Kidney (tissue), 22 donors: ENCODE measurements at places on chromosomes 2 and 18.
A peak's percentile ranks its signal among the peaks of the same experiment; 100 is the strongest.

GRCh38 chr2:55099878-55100820 lies 49.9 kb upstream of the RTN4 start:
- H3K36me3 ChIP-seq = no peaks in the 10 kb centered on the region
- H3K4me1 ChIP-seq = no peaks in the 10 kb centered on the region
- DNase-seq = no peak
- peak overlapping the region; percentile 57 for H3K27ac ChIP-seq
- no peaks in the 10 kb centered on the region for H3K27me3 ChIP-seq

DNA sequence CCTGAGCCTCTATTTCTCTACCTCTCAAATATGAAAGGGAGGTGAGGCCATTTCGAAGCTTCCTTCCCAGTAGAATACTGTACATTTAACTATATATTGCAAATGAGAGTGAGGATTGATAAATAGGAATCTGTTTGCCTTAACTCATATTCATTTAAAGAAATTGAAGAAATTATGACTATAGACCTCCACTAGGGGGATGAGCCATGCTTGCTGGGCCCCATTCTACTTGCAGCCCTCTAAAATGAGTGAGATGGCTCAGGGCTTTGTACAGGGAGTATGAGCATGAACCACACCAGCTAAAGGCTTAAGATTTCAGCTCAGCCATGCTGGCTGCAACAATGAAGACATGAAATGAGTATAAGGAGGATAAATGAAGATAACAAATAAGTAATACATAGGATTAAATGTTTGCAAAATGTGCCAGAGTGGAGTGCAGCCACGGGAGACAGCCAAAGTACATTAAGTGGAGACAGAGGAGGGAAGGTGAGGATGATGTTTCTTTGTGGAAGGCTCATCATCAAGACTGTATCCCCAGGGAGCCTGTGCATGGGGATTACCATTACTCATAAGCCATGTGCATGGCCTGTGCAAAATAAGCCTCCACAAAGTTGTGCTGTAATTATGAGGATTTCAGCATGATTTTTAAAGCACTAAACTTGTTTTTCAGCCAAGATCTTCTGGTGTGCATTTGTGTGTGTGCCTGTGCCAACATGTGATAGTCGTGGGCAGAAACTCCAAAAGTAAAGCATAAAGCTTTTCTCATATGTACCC lies 300.8 kb downstream of the CNTNAP5 start:
- H3K4me1 ChIP-seq = no peaks in the 10 kb centered on the region
- DNase-seq = no peak
- H3K27ac ChIP-seq = no peak overlapping the region

GRCh38 chr2:19462256-19462645 lies 103.8 kb upstream of the OSR1 start:
- no peaks in the 10 kb centered on the region for H3K27me3 ChIP-seq
- DNase-seq = no peak
- H3K27ac ChIP-seq = no peak overlapping the region
- H3K4me1 ChIP-seq = no peaks in the 10 kb centered on the region

GRCh38 chr2:152222975-152223637 lies 47.5 kb upstream of the STAM2 start:
- H3K36me3 ChIP-seq = no peaks in the 10 kb centered on the region
- H3K27me3 ChIP-seq = no peaks in the 10 kb centered on the region
- H3K4me1 ChIP-seq = peaks cover 2% of the 10 kb centered on the region
- H3K4me3 ChIP-seq = no peak overlapping the region
- no peak overlapping the region for H3K27ac ChIP-seq

DNA sequence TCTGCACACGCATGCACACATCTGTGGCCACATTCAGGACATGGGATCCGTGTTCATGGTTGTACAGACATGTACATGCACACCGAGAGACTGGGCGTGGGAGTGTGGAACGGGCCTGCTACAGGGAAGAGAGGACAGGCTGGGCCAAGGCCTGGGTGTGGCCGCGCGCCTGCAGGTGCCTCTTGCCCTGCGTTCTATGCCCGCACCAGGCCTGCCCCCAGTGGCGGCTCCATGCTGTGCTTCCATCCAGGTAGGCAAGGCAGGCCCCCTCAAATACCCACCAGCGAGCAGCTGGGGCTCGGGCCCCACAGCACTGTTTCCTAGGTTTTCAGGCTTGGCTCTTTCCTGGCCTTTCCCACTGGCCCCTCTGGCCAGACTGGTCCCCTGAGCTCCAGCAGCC lies 15.5 kb upstream of the PTMA start:
- no peaks in the 10 kb centered on the region for H3K36me3 ChIP-seq
- no peaks in the 10 kb centered on the region for H3K4me1 ChIP-seq

- no peaks in the 10 kb centered on the region for H3K27me3 ChIP-seq
- no peak overlapping the region for H3K4me3 ChIP-seq
- no peaks in the 10 kb centered on the region for H3K36me3 ChIP-seq
- no peaks in the 10 kb centered on the region for H3K4me1 ChIP-seq
Measured at GRCh38 chr2:120983344-120983743, 247.7 kb downstream of the GLI2 start.

DNA sequence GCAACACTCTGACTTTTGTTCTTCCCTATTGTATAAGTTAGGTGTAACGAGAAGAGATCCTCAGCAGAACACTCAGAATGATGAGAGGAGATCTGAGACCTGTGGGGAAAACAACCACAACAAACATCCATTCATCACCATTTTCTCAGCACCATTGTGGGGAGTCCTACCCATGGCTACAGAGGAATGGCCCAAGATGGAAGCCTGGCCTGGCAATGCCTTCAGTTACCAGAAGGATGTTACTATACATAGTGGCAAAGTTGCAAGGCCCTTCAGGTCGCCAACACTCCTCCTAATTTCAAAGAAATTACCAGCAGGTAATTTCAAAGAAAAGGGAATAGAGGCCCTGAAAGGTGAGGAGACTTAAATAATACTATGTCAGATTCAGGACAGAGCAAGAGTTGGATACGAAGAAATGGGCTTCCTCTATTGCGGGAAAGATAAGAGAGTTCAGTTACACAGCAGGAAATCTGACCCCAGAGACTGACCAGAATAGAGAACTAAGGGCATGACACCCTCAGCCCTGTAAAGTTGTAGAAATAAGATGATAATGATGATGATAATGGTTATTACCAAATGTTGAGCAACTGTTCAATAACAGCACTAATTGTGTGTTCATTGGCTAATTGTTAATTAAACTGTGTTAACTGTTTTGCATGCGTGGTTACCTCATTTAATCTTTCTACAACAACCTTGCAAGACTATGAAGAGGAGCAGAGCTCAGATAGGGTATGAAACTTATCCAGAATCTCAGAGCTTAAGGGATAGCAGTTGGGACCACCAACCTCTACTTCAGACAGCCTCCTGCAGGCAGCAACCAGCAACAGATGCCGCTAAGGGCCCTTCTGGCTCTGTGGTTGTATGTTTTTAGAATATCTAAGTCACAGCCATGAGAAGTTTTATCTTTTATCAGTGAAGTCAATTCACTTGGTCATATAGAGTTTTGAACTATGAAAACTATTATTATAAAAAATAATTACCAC lies 37.5 kb downstream of the DHRS9 start:
- DNase-seq = no peak
- H3K27me3 ChIP-seq = no peaks in the 10 kb centered on the region
- no peak overlapping the region for H3K27ac ChIP-seq
- H3K4me3 ChIP-seq = no peak overlapping the region
- H3K4me1 ChIP-seq = no peaks in the 10 kb centered on the region

GRCh38 chr2:148971547-148971946 lies 67.0 kb upstream of the LYPD6B start:
- H3K4me3 ChIP-seq = no peak overlapping the region
- no peaks in the 10 kb centered on the region for H3K36me3 ChIP-seq
- H3K4me1 ChIP-seq = no peaks in the 10 kb centered on the region
- H3K27me3 ChIP-seq = no peaks in the 10 kb centered on the region

- no peaks in the 10 kb centered on the region for H3K36me3 ChIP-seq
- no peaks in the 10 kb centered on the region for H3K4me1 ChIP-seq
- H3K27me3 ChIP-seq = no peaks in the 10 kb centered on the region
- H3K27ac ChIP-seq = no peak overlapping the region
- no peak overlapping the region for H3K4me3 ChIP-seq
Measured at GRCh38 chr2:178265851-178266250, 71.5 kb downstream of the OSBPL6 start.

GRCh38 chr2:20702563-20702962 lies 35.6 kb downstream of the GDF7 start:
- no peak overlapping the region for H3K4me3 ChIP-seq
- no peak overlapping the region for H3K27ac ChIP-seq
- H3K4me1 ChIP-seq = no peaks in the 10 kb centered on the region
- no peak for DNase-seq
- no peaks in the 10 kb centered on the region for H3K36me3 ChIP-seq

- peaks cover 11% of the 10 kb centered on the region for H3K36me3 ChIP-seq
- peak overlapping the region; percentile 35 for H3K27ac ChIP-seq
- DNase-seq = no peak
- H3K4me3 ChIP-seq = peak overlapping the region; percentile 5
Measured at GRCh38 chr18:58865701-58866065, 1.0 kb downstream of the ZNF532 start.

DNA sequence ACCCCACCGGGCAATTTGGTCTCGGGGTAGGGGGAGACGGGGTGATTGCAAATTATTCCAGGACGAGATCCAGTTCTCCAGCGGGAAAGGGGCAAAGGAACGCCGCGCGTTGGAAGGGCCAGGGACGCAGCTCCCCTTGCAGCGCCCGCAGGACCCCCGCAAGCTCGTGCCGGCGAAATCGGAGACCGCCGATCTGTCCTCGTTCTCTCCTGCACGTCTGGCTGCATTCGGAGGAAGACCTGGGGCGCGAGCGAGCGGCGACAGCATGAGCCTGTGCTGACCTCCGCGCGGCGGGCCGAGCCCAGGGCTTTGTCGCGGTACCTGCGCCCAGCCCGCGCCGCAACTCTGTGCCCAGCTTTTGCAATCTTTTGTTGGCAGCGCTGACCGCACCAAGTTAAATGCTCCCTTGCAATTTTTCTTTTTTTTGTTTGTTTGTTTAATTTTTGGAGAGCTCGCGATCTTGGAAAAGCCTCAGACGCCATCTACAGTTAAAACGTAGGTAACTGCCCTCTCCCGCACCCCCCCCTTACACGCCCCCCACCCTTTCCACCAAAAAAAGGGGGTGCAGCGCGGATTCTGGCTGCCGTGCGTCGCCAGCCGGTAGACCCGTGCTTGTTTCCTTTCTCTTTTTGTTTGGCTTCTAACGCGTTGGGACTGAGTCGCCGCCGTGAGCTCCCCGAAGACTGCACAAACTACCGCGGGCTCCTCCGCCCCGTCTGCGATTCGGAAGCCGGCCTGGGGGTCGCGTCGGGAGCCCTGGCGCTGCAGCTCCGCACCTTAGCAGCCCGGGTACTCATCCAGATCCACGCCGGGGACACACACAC lies 667 bp downstream of the TRIB2 start:
- no peaks in the 10 kb centered on the region for H3K27me3 ChIP-seq
- no peaks in the 10 kb centered on the region for H3K36me3 ChIP-seq
- peak overlapping the region; percentile 88 for H3K4me3 ChIP-seq
